ENCODE measurements at places on chromosomes 7 and 10. TPM values are rescaled to one million over a fixed set of nuclear protein-coding genes. Genes with fewer than 3 reads are reported as not detected.

Gene PHYHIPL
- total RNA-seq, result 0.31 TPM

Gene STOX1
- total RNA-seq, result 0.87 TPM

Gene TCAF2
- total RNA-seq, result 0.41 TPM

Gene CALML3
- total RNA-seq, result not detected

Gene CRYGN
- total RNA-seq, result not detected

Gene PRKCQ
- total RNA-seq, result 4.0 TPM

Gene LFNG
- 15.5 TPM for total RNA-seq

Gene OR6V1
- not detected for total RNA-seq
